ENCODE measurements at places on chromosomes 4 and X. TPM values are rescaled to one million over a fixed set of nuclear protein-coding genes. Genes with fewer than 3 reads are reported as not detected.

The NUDT10 gene
- total RNA-seq: 4.1 TPM

The RBM47 gene
- total RNA-seq: 15.9 TPM

The CXCL8 gene
- total RNA-seq: 17.1 TPM

The TEX13C gene
- total RNA-seq: 2.6 TPM

The SSX2 gene
- total RNA-seq: not detected

The CENPVL1 gene
- total RNA-seq: not detected

The USP38 gene
- 28.2 TPM for total RNA-seq

The FAM120C gene
- total RNA-seq: 6.7 TPM

The ERAS gene
- 5.3 TPM for total RNA-seq

The PCDH7 gene
- 96.1 TPM for total RNA-seq

The TREX2 gene
- total RNA-seq: 0.72 TPM

The LGI2 gene
- 2.9 TPM for total RNA-seq

The MAGEA11 gene
- not detected for total RNA-seq

The SHROOM2 gene
- total RNA-seq: 9.4 TPM

The GPR78 gene
- total RNA-seq: 7.9 TPM

DNA sequence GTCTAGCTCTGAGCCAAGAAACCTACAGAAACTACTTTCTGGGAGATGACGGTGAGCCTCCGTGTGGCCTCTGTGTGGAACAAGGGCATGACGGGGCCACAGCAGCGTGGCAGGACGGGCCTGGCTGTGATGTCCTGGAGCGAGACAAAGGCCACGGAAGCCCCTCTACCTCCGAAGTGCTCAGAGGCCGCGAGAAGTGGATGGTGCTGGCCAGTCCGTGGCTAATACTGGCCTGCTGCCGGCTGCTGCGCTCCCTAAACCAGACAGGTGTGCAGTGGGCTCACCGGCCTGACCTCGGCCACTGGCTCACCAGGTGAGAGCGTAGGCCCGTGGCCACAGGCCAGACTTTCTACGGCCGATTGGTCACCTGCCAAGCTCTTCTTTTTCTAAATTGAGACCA, 24.6 kb downstream of the PIGG start:
- DNase-seq: no peak

DNA sequence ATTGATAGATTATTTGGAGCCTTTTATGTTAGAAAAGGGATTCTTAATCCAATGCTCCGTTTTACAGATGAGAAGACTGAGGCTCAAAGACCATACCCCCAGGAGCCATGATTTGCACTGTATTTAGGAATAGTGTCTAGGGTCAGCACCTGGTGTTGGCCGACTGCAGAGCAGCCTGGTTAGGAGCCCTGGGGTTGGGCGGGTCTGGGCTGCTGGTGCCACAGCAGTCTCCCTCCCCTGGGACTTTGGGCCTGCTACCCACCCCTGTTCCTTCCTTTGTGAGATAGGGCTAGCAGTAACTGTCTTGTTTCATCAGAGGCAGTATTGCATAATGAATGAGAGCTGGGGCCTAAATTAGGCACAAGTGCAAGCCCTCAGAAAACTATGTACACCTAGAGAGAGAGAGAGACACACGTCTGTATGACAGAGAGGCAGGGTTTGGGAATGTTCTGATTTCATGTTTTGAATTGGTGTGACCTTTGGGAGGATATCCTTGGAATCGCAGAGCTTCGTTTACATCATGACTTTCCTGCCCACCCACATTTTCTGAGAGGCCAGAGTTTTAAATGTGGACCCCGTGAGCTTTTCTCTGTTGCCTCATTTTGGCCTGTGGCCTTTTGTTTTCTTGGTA, 111.7 kb downstream of the PTTG2 start:
- no peak for DNase-seq

DNA sequence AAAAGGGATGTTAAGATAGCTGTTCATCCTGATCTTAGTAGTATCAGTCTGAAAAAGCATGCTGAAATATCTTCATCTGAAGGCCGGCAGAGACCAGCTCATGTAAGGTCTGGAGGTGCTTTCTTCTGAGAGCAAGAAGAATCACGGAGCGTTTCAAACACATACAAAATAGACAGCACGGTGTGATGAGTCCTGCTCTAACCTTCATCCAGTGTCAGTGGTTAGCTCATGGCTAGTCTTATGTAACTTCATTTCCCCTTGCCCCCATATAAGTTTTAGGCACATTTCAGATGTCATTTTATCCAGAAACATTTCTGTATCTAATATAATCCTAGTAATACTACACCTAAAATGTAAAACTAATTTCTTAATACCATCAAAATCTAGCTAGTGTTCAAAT, 27.8 kb downstream of the ADD1 start:
- DNase-seq: no peak

DNA sequence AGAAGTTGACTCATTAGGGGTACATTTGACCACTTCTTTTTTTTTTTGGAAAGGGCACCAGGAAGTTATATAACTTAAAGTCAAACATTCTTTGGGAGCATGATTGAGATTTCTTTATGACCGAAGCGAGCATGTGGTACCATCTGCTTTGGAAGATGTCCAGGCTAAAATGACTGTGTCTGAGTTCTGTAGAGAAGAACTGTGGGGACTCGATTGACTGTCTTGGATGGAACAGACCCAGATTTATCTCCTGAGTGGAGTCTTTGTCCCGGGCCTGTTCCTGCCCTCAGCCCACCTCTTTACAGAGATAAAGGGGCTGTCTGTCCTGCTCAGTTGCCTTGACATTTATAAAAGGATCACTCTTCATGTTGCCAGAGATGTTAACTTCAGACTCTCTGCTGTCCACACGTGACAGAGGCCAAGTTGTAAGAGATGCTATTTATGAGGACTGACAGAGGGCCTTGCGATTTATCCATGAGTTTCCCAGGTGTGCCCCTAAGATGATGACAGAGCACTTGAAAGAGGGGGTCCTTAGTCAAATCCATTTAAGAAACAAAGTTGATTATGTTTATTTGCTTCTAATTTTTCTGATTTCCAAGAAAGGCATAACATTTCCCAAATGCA, 16.8 kb downstream of the SMIM20 start:
- DNase-seq: no peak

GRCh38 chr4:152591396-152591795, 55.5 kb upstream of the FBXW7 start:
- peak; percentile 79 for DNase-seq

DNA sequence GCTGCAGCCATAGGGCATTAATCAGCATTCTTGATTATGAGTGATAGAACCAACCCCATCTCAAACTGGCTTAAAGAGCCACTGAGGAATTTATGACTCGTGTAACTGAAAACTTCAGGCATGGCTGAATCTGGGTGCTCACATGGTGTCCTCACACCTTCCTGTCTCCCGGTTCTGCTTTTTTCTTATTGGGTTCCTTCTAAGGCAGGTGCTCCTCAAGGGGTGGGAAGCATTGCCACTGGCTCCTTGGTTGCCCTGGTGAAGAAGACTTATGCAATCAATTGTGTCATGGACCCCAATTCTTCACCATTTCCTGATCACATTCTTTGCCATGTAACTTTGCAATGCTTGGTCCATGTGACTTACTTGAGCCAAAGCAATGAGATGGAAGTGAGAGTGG, 4.3 kb upstream of the ZCCHC4 start:
- no peak for DNase-seq

DNA sequence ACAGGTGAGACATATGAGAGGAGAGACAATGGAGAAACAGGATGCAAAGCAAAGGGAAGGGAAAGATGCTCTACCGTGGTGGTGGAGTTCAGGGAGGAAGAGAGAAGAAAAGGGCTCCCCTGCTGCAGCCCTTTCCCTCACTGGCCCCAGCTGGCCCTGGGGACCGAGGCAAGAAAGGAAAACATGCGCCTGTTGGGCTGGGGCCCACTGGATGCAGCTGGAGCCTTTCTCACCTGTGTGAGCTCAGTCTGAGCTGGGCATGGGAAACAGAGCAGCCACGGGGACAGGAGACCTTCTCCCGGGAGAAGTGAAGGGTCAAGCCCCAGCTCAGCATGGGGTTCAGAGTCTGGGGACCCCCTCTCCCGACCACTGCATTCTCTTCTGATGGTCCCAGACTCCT, 11.9 kb downstream of the NXF3 start:
- DNase-seq: no peak

DNA sequence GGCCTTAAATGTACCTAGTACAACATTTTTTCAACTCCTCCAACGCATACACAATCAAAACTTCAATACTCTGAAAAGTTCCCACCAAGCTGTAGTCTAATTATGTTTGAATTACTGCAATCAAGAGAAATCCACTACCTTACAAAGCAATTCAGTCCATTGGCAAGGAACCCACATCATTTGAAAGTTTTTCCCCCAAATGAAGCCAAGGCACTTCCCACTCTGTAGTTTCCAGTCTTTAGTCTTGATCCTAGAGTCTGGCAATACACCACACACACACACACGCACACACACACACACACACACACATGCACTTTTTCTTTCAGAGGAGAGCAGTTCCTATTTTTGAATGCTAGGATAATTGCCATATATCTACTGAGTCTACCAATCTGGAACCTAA, 79.6 kb downstream of the ANTXR2 start:
- no peak for DNase-seq

GRCh38 chr4:112514647-112515197, 1.3 kb downstream of the NEUROG2 start:
- no peak for DNase-seq

DNA sequence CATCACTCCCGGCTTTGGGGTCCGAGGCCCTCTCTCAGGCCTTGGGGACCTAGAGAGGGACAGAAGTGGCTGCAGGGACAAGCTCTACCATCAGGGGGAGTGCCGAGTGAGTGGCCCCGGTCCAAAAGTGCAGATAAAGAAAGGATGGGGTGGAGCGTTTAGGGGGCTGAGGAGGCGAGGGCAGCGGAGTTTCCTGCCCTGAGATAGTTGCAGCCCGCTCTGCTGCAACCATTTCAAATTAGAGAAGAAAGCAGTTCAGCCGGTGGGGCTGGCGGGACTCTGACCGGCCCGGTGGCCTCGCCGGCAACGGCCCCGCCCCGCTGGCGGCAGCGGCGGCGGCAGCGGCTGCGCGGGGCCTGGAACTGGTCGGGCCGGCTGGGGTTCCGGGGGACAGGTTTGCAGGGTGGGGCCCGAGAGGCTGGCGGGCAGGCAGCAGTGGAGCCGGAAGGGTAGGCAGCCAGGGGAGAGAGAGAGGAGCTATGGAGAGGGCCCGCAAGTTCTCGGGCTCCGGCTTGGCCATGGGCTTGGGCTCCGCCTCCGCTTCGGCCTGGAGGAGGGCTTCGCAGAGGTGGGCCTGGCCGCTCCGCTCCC, 7.6 kb downstream of the DLG3 start:
- DNase-seq: peak; percentile 43

DNA sequence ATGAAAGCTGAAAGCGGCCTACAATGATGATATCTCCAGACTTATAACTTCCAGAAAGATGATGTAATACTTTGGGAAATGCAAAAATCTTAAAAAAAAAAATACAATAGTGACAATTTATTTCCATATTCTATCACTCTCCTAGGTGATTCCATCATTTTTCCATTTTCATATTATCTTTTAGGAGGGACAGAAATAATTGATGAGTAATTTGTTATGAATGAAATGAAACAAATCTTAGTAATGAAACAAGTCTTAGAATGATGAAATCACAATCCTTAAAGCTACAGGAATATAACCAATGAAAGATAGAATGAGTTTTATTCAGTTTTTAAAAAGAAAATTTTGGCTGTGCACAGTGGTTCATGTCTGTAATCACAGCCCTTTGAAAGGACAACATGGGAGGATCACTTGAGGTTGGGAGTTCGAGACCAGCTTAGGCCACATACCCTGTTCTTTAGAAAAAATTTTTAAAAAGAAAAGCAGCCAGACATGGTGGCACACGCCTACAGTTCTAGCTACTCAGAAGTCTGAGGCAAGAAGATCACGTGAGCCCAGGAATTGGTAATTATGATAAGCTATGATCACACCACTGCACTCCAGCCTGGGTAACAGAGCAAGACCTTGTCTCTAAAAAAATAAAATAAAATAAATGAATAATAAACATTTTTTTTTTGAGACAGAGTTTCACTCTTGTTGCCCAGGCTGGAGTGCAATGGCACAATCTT, 21.7 kb downstream of the CLOCK start:
- DNase-seq: no peak

GRCh38 chrX:153948847-153949805, 4.7 kb upstream of the RENBP start:
- no peak for DNase-seq

DNA sequence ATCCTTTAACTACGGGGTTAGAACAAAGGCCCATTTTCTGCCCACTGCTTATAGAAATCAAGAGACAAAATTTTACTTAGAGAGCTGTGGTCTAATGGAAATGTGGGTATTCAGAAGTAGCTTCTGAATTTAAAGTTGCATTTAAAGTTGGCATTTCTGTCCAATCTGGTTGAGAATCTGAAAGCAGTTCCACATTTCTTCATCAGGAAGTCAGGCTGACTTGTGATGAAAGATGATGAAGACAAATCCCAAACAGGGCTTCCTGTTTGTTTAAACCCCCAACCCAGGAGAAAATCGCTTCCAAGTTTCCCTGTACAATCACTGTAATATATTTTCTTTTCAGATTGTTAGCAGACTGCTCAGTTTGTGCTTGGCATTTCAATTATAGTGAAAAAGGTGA, 345.3 kb downstream of the SPRY1 start:
- DNase-seq: no peak

GRCh38 chrX:110646386-110646785, 149.2 kb downstream of the CHRDL1 start:
- DNase-seq: no peak

DNA sequence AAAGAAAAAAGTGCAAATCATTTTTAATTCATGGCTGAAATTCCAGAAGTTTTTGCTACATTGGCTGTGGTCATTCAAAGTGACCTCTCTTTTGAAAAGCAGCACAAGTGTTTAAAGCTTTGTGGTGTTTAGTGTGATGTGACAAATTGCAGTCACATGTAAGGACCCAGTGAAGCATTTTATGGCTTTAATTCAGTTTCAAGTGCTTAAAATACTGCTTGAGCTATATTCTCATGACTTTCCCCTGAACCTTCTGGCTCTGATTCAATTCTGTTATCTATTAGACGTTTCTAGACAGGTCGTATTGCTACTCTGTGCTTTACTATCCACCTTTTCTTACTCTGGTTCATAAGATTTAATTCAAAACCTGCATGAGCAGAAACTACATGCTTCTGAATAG, 105.8 kb downstream of the FAT4 start:
- DNase-seq: peak; percentile 22

GRCh38 chr4:3043282-3044020, 30.9 kb downstream of the HTT-AS start:
- no peak for DNase-seq

DNA sequence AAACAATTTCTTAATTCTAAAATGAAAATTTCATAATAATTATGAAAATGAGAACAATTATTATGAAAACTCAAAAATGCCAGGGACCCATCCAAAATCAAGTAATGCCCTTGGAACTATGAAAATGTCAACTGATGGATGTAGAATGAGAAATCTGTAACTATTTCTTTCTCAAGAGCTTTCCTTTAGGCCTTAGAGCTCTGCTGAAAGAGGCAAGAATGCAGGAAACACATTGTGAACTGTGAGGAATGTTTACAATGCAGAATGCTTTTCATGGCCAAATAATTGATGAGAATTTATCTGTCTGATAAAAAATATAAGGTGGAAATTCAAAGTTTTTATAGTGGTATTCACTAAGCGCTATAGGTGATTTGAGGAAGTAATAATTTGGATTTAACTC, 207.1 kb upstream of the PCDH18 start:
- no peak for DNase-seq
